ENCODE measurements at places on chromosomes 16 and 17. TPM values are rescaled to one million over a fixed set of nuclear protein-coding genes. Genes with fewer than 3 reads are reported as not detected.

DNA sequence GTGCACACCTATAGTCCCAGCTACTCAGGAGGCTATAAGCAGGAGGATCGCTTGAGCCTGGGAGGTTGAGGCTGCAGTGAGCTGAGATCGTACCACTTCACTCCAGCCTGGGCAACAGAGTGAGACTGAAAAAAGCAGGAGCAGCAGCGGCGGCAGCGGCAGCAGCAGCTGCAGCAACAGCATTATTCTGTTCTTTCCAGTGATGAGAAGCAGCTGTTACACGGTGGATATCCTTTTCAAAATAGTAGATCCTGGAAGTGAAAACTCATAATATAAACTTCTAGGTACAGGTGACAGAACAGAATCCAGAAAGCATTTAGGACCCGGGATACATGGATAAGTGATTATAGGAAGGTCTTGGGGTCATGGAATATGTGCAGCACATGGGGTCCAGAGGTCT, 17.8 kb upstream of the HNF1B start:
- DNase-seq, result no peak

The SMIM36 gene
- total RNA-seq, result not detected

The IL34 gene
- 0.23 TPM for total RNA-seq

The ZFHX3 gene
- 18.8 TPM for total RNA-seq

GRCh38 chr16:57240851-57241250, 4.2 kb upstream of the ARL2BP start:
- DNase-seq, result no peak

DNA sequence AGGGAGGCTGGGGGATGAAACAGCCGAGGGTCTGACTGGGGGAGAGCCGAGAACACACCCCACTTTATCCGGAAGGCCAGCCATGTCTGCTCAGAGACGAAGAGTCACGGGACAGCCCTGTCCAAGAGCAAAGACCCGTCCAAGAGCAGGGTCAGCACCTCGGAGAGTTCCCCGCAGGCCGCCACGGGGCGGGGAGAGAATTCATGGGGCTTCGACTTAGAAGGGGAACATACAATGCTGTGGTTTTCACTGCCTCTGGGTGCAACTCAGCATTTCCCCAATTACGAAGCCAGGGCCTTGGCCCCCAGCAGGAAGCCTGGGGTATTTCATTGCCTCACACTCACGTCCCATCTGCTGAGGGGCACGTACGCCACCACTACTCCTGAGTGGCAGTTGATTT, 59.3 kb downstream of the JPH3 start:
- DNase-seq, result peak; percentile 43

The RAMP2 gene
- total RNA-seq, result 106 TPM

DNA sequence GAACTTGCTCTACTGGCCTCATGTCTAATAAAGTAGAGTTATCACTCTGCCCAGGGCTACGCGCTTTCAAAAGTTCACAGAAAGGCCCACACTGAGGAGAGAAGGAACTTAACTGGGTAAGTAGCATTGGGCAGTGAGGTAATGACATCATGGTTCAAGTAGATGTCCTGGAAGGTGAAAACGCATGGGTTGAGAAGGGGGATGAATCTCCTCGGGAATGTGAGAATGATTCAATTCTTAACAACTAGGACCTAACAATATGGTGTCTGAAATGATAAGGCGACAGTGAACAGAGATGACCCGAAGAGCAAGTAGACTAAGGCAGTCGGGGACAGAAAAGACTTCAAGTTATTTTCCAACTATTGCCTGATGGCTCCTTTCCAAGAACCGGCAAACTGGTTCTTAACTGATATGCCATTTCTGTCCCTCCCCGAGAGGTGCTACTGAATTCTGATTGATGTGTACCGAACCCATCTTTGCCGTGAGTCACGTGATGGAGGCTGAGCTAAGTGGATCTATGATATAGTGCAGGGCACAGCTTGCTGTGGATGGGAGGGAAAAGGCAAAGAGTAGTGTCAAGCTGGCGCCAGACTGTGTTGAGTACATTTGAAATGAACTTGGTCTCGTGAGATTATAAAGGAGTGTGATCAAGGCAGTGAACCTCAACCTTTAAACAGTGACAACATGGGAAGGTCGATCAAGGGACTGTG, 44.1 kb downstream of the MARCHF10 start:
- no peak for DNase-seq

The KATNB1 gene
- total RNA-seq, result 25.9 TPM

GRCh38 chr17:70128727-70129238, 40.5 kb upstream of the KCNJ2 start:
- DNase-seq, result no peak

The METTL16 gene
- 24.7 TPM for total RNA-seq

The RUNDC3A gene
- not detected for total RNA-seq

- DNase-seq, result no peak
Measured at GRCh38 chr17:76929601-76930000, 61.4 kb downstream of the MGAT5B start.

Data from endothelial cell of umbilical vein (primary cell).